Peyer's patch (tissue), 4 donors: ENCODE measurements at places on chromosomes 12 and 14. TPM values are rescaled to one million over a fixed set of nuclear protein-coding genes. Genes with fewer than 3 reads are reported as not detected.

The PTGR2 gene
- total RNA-seq = 19.0 TPM

The KRT81 gene
- not detected for total RNA-seq

The CLEC7A gene
- total RNA-seq = 1.7 TPM

The AGAP2 gene
- total RNA-seq = 2.5 TPM

The MYO1A gene
- 1,001 TPM for total RNA-seq

The CFAP251 gene
- 1.1 TPM for total RNA-seq

The CD163 gene
- total RNA-seq = 72.5 TPM

The CLEC2B gene
- total RNA-seq = 4.9 TPM

The DLK1 gene
- not detected for total RNA-seq

DNA sequence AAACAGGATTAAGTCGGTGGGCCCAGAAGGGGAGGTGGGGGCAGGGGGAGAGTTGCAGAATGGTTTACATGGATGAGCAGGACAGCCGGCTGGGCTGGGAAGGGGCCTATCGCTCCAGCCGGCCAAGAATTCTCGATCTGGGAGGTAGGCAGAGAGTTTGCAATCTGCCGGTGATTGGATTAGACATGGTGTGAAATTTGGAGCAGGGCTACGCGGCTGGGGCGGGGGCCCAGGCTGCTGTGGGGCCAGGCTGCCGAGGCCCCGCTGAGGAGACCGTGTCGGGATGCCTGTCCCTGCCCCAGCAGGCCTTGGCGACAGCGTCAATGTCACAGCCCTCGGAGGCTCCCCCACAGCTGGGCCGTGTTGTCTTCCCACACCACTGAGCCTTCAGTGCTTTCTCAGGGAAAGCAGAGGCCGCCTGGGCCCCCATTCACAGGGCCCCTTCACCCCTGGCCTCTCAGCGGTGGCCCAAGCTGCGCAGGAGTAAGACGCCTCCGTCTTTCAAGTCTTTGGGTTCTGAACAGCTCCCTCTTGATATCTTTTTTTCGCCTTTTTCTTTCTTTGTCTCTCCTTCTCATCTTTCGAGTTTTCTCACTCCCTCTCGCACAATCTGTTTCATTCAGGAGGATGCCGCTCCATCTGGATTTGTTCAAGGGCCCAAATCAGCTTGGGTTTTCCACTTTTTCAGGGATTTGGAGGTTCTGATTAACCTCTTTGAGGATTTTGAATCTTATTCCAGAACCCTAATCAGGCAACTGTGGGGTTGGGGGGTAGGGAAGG lies 117.5 kb upstream of the PARP11 start:
- no peaks in the 10 kb centered on the region for H3K36me3 ChIP-seq
- no peaks in the 10 kb centered on the region for H3K27me3 ChIP-seq
- no peak overlapping the region for H3K27ac ChIP-seq

GRCh38 chr14:90730206-90730766 lies 85.9 kb downstream of the TTC7B start:
- H3K27me3 ChIP-seq = no peaks in the 10 kb centered on the region
- H3K36me3 ChIP-seq = no peaks in the 10 kb centered on the region

GRCh38 chr12:16607906-16608775 lies 2.2 kb upstream of the LMO3 start:
- peaks cover 11% of the 10 kb centered on the region for H3K27me3 ChIP-seq
- H3K4me3 ChIP-seq = no peak overlapping the region
- DNase-seq = no peak
- H3K36me3 ChIP-seq = no peaks in the 10 kb centered on the region
- no peak overlapping the region for H3K27ac ChIP-seq
- no peaks in the 10 kb centered on the region for H3K4me1 ChIP-seq

DNA sequence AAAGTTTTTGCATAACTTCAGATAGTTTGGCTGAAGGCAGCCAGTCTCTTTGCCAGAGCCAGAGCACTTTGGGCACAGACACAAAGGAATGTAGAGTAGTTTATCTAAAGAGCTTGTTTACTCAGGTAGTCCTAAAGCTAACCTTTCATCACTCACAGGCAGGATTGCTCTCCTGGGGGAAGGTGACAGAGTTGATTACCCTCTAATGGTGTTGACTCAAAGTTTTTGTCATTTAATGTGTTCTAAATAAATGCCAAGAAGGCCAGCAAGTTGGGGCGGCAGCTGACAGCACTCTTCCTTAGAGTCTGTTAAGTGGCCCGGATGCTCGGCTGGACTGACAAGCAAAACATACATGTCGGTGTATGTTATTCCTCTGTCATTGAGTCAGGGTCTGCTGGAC lies 9.3 kb upstream of the TAS2R46 start:
- no peak for DNase-seq
- H3K27ac ChIP-seq = no peak overlapping the region

DNA sequence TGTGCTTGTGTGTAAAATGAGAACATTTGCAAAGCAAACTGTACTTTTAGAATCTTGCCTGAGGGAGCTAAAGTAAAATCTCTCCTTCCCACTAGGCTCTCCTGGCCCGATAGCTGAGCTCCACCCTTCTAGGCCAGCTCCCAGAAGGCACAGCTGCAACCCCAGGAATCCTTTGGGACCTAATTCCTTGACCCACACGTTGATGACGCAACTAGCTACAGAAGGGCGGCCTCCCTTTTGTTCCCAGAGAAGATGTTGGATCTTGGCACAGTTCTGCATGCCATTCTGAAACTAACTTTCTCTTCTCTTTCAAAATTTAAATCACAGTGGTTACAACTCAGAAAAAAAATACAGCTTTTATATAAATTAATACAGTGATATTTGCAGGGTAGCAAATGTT lies 268.1 kb downstream of the EGLN3 start:
- no peak overlapping the region for H3K4me3 ChIP-seq
- no peaks in the 10 kb centered on the region for H3K27me3 ChIP-seq
- no peaks in the 10 kb centered on the region for H3K4me1 ChIP-seq
- no peak for DNase-seq
- no peak overlapping the region for H3K27ac ChIP-seq
- H3K36me3 ChIP-seq = no peaks in the 10 kb centered on the region

DNA sequence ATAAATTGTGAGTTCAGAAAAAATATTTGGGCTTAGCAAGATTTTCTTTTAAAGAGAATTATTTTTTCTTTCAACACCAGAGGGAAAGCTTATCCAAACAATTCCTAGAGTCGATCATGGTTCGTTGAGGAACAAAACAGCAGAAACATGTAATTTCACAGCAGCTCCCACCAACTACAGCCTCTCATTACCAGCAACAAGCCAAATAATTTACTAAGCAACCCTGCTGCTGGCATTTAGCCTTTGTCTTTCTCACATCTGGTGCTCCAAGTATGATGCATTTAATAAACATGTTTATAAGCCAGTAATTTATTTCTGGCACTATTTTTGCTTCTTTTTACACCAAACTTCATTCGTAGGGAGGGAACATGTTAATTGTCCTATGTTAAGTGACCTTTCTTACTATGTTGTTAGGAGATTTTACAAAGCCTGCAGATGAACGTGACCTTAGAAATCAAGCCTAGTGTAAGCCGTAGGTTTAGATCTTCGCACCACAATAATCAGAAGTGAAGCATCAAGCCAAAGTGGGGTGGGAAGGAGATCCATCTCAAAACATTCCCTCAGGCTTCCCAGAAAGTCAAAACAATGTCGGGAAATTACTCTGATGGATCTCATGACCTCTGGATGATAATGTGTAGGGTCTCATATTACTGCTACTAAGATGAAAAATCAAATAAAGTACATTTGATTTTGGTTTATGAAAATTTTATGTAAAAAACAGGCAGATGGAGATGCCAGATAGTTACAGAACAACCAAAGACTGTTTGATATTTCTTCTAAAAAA lies 128.4 kb downstream of the RPAP3 start:
- H3K4me1 ChIP-seq = no peaks in the 10 kb centered on the region
- no peaks in the 10 kb centered on the region for H3K27me3 ChIP-seq
- no peaks in the 10 kb centered on the region for H3K36me3 ChIP-seq
- no peak overlapping the region for H3K4me3 ChIP-seq

- DNase-seq = no peak
- peaks cover 3% of the 10 kb centered on the region for H3K4me1 ChIP-seq
- no peaks in the 10 kb centered on the region for H3K27me3 ChIP-seq
- H3K27ac ChIP-seq = no peak overlapping the region
- no peak overlapping the region for H3K4me3 ChIP-seq
These were observed 16.6 kb upstream of the GPR68 start for GRCh38 chr14:91261115-91261514.

GRCh38 chr12:20194171-20194570 lies 174.2 kb upstream of the PDE3A start:
- no peaks in the 10 kb centered on the region for H3K4me1 ChIP-seq
- H3K4me3 ChIP-seq = no peak overlapping the region
- H3K27me3 ChIP-seq = no peaks in the 10 kb centered on the region

DNA sequence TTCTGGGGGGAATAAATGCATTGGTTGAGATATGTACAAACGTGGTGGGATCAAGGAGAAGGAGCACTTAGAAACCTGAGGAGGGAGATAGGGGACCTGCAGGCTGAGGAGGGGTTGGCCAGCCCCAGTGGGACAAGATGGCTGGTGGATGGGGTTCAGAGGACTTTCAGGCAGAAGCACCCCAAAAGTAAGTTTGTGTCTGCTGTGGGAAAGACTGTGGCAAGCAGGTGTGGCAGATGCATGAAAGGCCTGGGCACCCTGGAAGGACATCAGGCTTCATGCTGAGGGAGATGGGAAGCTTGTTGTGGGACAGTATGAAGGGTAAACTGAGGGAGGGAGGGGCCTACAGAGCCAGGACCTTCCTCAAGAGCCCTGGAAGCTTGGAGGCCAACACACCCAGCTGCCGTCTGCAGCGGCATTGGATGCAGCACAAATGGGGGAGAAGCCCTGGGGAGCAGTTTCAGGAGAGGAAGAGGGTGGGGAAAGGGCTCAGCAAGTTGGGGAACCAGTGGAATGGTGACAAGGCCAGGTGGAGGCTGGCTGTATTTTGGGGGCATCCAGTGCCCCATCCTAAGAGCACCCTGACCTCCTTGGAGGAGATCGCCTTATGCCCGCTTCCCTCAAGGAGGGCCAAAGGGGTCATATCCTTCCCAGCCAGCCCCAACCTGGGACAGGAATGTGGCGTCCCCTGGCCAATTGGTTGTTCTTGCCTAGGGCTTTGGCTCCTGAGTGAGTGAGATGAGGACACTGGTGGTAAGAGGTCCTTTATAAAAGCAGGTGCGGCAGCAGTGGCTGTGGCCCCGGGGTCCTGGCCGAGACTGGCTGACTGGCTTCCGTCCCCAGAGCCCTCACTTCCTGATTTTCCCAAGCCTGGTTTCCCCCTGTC lies 20.7 kb downstream of the NFKBIA start:
- H3K27me3 ChIP-seq = no peaks in the 10 kb centered on the region
- H3K4me1 ChIP-seq = peaks cover 13% of the 10 kb centered on the region
- no peak for DNase-seq
- H3K4me3 ChIP-seq = no peak overlapping the region
- H3K36me3 ChIP-seq = no peaks in the 10 kb centered on the region
- peak overlapping the region; percentile 90 for H3K27ac ChIP-seq

GRCh38 chr14:76446921-76447320 lies 71.0 kb downstream of the ESRRB start:
- H3K27ac ChIP-seq = no peak overlapping the region
- no peak for DNase-seq
- no peaks in the 10 kb centered on the region for H3K36me3 ChIP-seq
- H3K27me3 ChIP-seq = no peaks in the 10 kb centered on the region
- no peak overlapping the region for H3K4me3 ChIP-seq
- no peaks in the 10 kb centered on the region for H3K4me1 ChIP-seq
